ENCODE measurements at places on chromosomes 3 and 15.

DNA sequence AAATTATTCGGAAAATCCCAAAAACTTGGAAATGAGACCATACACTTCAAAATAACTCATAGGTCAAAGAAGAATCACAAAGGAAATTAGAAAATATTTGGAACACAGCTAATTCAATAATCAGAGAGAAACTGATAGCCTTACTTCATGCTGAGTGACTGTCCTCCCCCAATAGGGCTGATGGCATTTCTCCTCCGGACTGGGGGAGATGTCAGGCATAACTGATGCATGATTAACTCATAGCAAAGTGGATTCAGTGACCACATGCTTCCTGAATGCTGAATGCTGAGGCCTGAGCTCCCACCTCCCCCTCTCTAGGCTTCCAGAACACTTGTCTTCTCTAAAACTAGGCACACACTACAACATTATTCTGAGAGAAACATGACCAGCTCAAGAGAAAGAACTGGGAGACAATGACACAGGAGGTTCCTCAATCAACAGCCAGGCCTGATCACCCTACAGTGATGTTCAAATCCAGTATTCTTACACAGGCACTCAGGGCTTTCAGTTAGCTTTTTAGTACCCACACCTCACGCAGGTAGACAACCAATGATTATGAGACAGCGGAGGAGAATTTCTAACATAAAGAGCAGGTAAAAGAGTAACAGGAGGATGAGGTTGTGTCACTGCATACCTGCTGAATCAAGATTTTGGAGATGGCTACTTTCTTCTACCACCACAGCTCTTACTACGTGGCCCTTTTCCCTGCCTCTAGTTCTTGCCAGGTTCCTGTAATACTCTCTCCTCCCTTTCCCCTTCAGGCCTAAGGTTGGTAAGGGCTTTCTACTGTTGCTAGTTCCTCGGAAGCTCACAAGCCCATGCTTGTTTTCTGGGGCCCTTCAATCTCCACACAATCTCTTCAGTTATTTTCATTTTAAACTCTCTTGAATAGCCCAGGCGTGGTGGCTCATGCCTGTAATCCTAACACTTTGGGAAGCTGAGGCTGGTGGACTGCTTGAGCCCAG lies 96.1 kb downstream of the FMN1 start:
- H3K27ac ChIP-seq: no peak overlapping the region
- peaks cover 3% of the 10 kb centered on the region for H3K27me3 ChIP-seq
- H3K4me3 ChIP-seq: no peak overlapping the region
- no peaks in the 10 kb centered on the region for H3K4me1 ChIP-seq
- H3K36me3 ChIP-seq: no peaks in the 10 kb centered on the region
- no peak for DNase-seq

DNA sequence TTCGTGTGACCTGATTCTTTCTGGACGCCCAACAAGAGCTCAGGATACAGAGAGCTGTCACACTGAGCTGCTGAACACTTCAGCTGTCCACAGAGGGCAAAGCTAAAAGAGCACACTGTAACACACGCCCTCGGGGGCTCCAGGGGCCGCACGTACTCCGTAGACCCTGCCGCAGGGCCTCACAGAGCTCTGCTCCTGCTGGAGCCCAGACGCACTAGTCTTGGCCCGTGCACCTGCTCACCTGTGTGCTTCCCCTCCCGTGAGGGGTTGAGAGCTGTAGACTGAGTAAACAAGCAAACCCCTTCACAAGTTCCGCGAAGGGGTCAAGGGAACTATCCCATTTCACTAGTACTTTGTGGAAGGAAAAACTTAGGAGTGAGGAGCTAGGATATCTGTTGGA lies 30.7 kb upstream of the TUSC7 start:
- no peaks in the 10 kb centered on the region for H3K4me1 ChIP-seq
- no peaks in the 10 kb centered on the region for H3K36me3 ChIP-seq
- no peak overlapping the region for H3K4me3 ChIP-seq
- DNase-seq: no peak

DNA sequence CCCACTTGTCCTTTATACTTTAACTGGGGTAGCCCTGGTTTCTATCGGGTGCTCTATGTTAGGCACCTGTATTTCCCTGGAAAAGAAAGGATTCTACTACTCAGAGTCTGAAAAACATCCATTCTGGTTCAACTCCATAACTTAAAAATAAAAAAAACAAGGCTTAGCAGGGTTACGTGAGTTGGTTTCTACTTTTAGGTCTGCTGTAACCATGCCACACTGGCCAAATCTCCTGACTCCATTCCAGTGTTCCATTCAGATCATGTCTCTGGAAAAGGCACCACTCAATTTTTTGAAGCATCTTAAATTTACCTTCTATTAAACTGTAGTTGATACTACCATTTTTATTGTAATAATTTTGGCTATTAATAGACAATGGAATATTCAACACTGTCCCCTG lies 62.1 kb downstream of the CAPN3 start:
- no peak overlapping the region for H3K4me3 ChIP-seq
- no peaks in the 10 kb centered on the region for H3K27me3 ChIP-seq
- H3K27ac ChIP-seq: no peak overlapping the region

DNA sequence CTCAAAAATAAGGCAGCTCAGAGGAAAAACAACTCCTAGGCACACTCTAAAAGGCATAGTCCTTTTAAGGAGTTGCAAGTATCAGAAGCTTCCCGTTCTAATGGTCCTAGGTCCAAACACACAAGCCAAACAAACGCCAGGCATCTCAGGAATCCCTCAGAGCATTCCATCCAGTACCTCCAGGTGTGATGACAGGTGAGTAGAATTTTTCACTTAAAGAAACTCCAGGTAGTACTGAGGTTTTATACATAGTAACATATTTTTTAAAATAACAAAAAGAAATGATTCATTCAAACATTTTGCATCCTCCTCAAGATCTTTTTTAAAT lies 1092.3 kb downstream of the TUSC7 start:
- no peak for DNase-seq
- no peaks in the 10 kb centered on the region for H3K4me1 ChIP-seq
- H3K36me3 ChIP-seq: no peaks in the 10 kb centered on the region
- H3K4me3 ChIP-seq: no peak overlapping the region
- H3K27ac ChIP-seq: no peak overlapping the region

DNA sequence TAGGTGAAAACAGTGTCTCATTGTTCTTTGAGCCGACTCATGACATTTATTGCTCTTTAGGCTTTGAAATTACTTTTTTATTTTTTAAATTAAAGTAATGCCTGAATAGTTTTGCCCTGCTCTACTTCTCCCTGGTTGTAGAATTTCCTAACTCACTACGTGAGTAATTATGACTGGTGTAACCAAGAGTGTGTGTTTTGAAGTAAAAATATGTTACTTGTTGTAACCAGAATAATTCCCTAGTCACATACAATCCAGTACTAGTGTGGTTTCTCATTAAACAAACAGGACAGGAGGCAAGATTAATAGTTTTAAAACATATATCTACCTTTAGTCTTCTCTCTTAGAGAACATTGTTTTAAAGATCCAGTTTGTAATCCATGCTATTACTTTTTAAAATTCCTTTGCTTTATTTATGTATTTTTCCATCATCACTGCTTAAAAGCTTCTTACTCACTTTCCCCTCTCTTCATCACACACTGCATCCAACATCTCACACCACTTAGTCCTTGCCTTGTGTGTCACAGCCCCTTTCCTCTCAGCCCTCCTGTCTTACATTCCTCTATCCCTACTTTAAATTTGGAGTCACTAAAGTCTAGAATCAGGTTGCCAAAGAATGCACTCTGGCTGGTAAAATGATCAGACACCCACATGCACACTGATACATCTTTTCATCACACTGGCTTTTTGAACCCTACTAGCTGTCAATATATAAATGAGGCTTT lies 219.7 kb downstream of the WNT5A start:
- no peaks in the 10 kb centered on the region for H3K36me3 ChIP-seq
- no peak overlapping the region for H3K27ac ChIP-seq
- H3K4me3 ChIP-seq: no peak overlapping the region
- no peaks in the 10 kb centered on the region for H3K4me1 ChIP-seq
- H3K27me3 ChIP-seq: no peaks in the 10 kb centered on the region
- no peak for DNase-seq

DNA sequence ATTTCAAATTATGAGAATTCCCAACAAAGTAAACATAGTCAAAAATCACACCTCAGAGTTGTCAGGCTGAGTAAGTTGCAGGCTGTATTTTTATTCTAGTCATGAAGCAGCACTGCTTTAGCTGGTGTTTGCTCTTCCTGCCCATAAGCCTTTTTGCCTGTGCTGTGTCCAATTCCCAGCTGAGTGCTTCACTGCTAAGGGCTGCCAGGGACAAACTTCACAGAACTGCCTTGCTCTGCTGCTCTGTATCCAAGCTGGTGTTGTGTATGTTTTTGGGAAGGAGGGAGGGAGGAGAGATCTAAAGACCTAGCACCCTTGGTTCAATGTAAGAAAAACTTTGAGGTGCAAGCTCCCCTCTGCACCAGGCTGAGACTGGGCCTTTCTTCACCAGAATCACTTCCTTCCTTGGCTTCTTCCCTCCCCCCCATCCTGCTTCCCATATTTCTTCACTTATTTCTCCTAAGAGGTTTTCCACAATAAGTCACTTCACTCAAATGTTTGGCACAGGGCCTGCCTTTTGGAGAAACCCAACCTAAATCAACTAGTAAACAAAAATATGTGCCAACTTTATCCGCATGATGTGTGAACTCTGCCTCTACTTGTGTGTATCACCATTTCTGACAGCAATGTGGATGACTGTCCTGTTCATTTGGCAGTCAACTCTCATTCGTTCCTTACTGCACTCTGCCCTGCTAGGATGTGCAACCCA lies 156.1 kb downstream of the TBL1XR1 start:
- H3K27me3 ChIP-seq: no peaks in the 10 kb centered on the region
- H3K4me3 ChIP-seq: no peak overlapping the region
- DNase-seq: no peak
- H3K27ac ChIP-seq: peak overlapping the region; percentile 76
- H3K36me3 ChIP-seq: peaks cover 71% of the 10 kb centered on the region
- peaks cover 24% of the 10 kb centered on the region for H3K4me1 ChIP-seq

GRCh38 chr3:10495003-10495402 lies 10.4 kb downstream of the ATP2B2 start:
- H3K27ac ChIP-seq: no peak overlapping the region
- H3K4me1 ChIP-seq: no peaks in the 10 kb centered on the region
- H3K4me3 ChIP-seq: no peak overlapping the region
- H3K27me3 ChIP-seq: no peaks in the 10 kb centered on the region

- H3K27ac ChIP-seq: no peak overlapping the region
- no peak for DNase-seq
- no peak overlapping the region for H3K4me3 ChIP-seq
- H3K36me3 ChIP-seq: no peaks in the 10 kb centered on the region
- H3K4me1 ChIP-seq: no peaks in the 10 kb centered on the region
- peaks cover 16% of the 10 kb centered on the region for H3K27me3 ChIP-seq
Observed at GRCh38 chr15:69000091-69000490, 14.4 kb upstream of the NOX5 start.

- no peak overlapping the region for H3K4me3 ChIP-seq
- H3K36me3 ChIP-seq: no peaks in the 10 kb centered on the region
- no peaks in the 10 kb centered on the region for H3K4me1 ChIP-seq
- no peak for DNase-seq
Observed at GRCh38 chr3:117820658-117821299, 1111.2 kb downstream of the TUSC7 start.

All from activated CD8-positive, alpha-beta T cell treated with anti-CD3 and anti-CD28 coated beads, Interleukin-2, amount 10 ng/mL, durations not matched to agents 7 days and 5 days (primary cell).